ENCODE measurements at places on chromosomes 2 and 18. TPM values are rescaled to one million over a fixed set of nuclear protein-coding genes. Genes with fewer than 3 reads are reported as not detected.

- no peaks in the 10 kb centered on the region for H3K36me3 ChIP-seq
- no peak overlapping the region for H3K4me3 ChIP-seq
- H3K27ac ChIP-seq: no peak overlapping the region
These were observed 183.5 kb downstream of the PAX3 start for GRCh38 chr2:222115296-222115695.

DNA sequence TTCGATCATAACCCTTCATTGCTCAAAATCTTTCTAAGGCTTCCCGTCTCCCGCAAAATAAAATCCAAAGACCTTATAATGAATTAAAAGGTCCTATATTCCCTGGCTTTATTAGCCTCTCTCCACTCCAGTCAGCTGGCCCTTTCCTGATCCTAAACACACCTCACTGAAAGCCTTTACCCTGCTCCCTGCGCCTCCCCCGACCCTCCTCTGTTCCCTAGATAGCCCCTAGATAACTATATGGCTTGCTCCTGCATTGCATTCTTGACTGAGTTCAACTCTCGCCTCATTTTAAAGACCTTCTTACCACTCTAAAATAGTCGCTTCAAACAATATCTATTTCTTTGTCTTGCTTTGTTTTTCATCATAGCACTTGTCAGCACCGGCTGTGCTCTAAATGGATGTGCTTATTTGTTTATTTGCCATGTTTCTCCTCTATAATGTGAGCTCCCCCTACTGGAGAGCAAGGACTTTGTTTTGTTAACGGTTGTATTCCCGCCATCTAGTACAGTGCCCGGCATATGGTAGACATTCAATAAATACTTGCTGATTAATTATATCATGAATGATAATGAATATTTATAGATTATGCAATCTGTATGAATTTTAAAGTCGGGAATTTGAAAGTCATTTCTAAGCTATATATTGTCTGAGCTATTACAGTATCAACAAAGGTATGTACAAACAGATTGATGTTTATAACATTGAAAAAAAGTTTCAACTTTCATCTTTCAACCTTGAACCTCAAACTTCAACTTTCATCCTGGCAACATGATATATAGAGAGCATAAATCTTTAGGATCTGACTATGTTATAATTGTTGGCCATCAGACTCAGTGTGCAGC is 32.4 kb upstream of the VIT start:
- no peak for DNase-seq
- H3K27ac ChIP-seq: no peak overlapping the region
- H3K27me3 ChIP-seq: no peaks in the 10 kb centered on the region
- H3K4me3 ChIP-seq: no peak overlapping the region
- H3K36me3 ChIP-seq: no peaks in the 10 kb centered on the region

GRCh38 chr2:86370579-86370978 is 33.2 kb upstream of the REEP1 start:
- H3K27me3 ChIP-seq: no peaks in the 10 kb centered on the region
- H3K27ac ChIP-seq: no peak overlapping the region
- H3K36me3 ChIP-seq: no peaks in the 10 kb centered on the region
- no peak overlapping the region for H3K4me3 ChIP-seq
- H3K4me1 ChIP-seq: no peaks in the 10 kb centered on the region

GRCh38 chr2:28869494-28870145 is 489 bp downstream of the TRMT61B start:
- peak overlapping the region; percentile 23 for H3K27ac ChIP-seq
- H3K36me3 ChIP-seq: no peaks in the 10 kb centered on the region
- H3K4me3 ChIP-seq: peak overlapping the region; percentile 31
- DNase-seq: no peak

GRCh38 chr2:105618351-105618659 is 126.4 kb upstream of the NCK2 start:
- H3K27me3 ChIP-seq: no peaks in the 10 kb centered on the region
- H3K4me3 ChIP-seq: no peak overlapping the region
- H3K27ac ChIP-seq: no peak overlapping the region
- no peak for DNase-seq

- H3K4me1 ChIP-seq: no peaks in the 10 kb centered on the region
- H3K27ac ChIP-seq: no peak overlapping the region
These were observed 33.9 kb upstream of the GALNT3 start for GRCh38 chr2:165827921-165828276.

GRCh38 chr2:112803691-112804521 is 19.6 kb upstream of the IL1A start:
- H3K27ac ChIP-seq: no peak overlapping the region
- no peaks in the 10 kb centered on the region for H3K36me3 ChIP-seq
- H3K4me1 ChIP-seq: no peaks in the 10 kb centered on the region
- no peaks in the 10 kb centered on the region for H3K27me3 ChIP-seq

- no peaks in the 10 kb centered on the region for H3K27me3 ChIP-seq
- no peak overlapping the region for H3K27ac ChIP-seq
- H3K4me1 ChIP-seq: no peaks in the 10 kb centered on the region
- no peak for DNase-seq
- H3K4me3 ChIP-seq: no peak overlapping the region
These were observed 179.1 kb upstream of the CYP26B1 start for GRCh38 chr2:72326759-72327158.

DNA sequence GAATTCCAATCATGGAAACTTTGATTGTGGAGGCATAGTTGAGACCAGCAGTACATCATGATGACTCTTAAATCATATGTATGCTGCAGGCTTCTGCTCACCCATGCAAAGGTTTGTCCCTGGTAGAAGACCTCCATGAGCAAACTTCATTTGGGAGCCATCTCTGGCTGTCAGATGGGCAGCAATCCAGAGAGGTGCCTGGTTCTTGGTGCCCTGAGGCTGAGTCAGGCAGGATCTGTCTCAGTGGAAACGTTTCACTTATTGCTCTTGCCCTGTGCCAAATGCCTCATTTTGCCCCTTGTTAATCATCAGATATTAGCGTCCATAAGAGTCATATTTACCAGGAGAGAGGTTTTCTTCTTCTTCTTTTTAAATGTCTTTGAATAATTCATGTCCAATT is 151.5 kb upstream of the CELF4 start:
- H3K4me3 ChIP-seq: no peak overlapping the region
- H3K4me1 ChIP-seq: no peaks in the 10 kb centered on the region
- H3K36me3 ChIP-seq: no peaks in the 10 kb centered on the region
- no peak for DNase-seq

DNA sequence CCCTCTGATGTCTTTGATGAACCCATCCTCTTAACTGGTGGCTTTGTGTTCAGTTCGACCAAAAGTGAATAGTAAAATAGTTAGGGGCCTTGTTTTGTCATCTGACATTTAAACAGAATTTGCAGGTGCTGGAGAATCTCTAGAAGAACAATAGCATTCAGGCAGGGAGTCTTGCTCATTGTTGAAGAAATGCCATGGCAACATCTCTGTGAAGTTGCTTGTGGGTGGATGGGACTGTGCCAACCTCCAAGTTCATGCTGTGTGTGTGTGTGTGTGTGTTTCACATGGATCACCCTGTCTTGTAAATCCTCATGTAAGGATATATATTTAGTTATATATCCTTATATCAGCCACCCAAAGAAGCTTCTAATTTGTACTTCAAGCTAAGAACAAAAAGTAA is 66.7 kb downstream of the SKA1 start:
- no peak overlapping the region for H3K27ac ChIP-seq
- H3K4me3 ChIP-seq: no peak overlapping the region
- H3K27me3 ChIP-seq: no peaks in the 10 kb centered on the region
- H3K4me1 ChIP-seq: no peaks in the 10 kb centered on the region
- no peak for DNase-seq

GRCh38 chr2:13480057-13480456 is 763.3 kb downstream of the TRIB2 start:
- H3K27ac ChIP-seq: no peak overlapping the region
- H3K4me1 ChIP-seq: no peaks in the 10 kb centered on the region
- H3K4me3 ChIP-seq: no peak overlapping the region
- no peaks in the 10 kb centered on the region for H3K36me3 ChIP-seq
- H3K27me3 ChIP-seq: no peaks in the 10 kb centered on the region
- DNase-seq: no peak

DNA sequence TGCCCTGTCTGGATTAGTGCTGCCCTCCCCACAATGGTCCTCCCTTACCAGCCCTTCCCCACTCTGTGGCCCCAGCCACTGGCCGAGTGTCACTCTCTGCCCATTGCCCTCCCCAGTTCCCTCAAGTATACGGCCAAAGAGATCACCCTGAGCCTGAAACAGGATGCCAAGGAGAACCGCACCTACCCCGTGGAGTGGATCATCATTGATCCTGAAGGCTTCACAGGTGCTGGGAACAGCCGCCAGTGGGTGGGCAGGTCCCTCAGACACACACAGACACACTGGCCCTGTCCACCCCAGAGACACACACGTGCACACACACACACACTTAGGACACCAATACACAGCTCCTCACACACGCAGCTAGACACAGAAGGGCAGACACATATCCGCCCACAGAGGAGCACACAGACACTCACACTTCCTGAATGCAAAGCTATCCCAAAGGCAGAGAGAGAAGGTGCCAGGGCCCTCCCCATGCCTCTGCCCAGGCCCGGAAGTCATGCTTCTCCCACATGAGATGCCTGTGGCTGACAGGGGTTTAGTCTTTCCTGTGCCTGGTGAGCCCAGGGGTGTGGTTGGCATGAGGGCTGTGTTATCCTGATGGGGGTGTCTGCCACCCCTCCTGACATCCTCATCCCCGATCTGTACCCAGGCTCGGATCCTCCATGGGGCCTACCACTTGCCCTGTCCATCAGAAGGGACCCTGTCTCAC is 2.9 kb downstream of the CHRND start:
- H3K4me1 ChIP-seq: no peaks in the 10 kb centered on the region
- no peak overlapping the region for H3K4me3 ChIP-seq
- no peaks in the 10 kb centered on the region for H3K27me3 ChIP-seq
- no peak overlapping the region for H3K27ac ChIP-seq

GRCh38 chr2:207698301-207698700 is 13.1 kb upstream of the CCNYL1 start:
- H3K4me1 ChIP-seq: no peaks in the 10 kb centered on the region
- no peak overlapping the region for H3K27ac ChIP-seq
- no peak overlapping the region for H3K4me3 ChIP-seq
- H3K36me3 ChIP-seq: no peaks in the 10 kb centered on the region
- H3K27me3 ChIP-seq: no peaks in the 10 kb centered on the region

DNA sequence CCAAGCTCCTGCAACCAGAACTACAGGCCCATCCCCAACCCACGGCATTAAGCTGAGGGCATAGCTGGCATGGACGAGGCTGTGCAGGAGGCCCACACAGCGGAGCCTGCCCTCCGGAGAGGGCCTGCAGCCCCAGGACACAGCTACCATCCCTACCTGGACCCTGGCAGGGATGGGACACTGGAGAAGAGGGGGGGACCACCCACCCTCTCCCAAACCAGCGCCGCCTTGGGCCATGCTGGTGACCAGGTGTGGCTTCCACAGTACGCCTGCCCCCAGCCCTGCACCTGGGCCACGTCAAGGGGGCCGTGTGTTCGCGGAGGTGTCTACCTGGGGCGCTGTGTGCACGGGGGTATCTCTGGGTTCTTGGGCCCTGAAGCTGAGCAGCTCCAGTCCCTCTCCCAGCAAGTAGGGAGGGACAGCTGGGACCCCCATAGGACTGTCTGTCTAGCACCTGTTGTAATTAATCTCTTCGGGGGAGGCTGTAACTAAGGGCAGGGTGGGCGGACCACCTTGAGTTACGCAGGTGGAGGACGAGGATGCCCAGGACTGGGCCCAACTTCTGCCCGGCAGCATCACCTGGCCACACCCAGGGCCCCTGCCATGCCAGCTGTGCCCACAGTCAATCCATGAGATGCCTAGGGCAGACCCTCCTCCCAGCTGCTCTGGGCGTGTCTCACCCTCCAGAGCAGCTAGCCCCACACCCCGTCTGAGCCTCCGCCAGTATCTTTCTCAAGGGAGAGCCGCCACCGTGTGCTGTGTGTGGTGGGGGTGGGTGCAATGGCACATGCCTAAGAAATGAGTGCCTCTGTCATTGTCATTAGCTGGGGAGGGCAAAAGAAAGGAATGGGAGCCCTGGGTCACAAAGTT is 18.3 kb downstream of the HS6ST1 start:
- H3K36me3 ChIP-seq: no peaks in the 10 kb centered on the region
- H3K4me3 ChIP-seq: no peak overlapping the region
- H3K27ac ChIP-seq: peak overlapping the region; percentile 73
- no peaks in the 10 kb centered on the region for H3K27me3 ChIP-seq
- no peak for DNase-seq

DNA sequence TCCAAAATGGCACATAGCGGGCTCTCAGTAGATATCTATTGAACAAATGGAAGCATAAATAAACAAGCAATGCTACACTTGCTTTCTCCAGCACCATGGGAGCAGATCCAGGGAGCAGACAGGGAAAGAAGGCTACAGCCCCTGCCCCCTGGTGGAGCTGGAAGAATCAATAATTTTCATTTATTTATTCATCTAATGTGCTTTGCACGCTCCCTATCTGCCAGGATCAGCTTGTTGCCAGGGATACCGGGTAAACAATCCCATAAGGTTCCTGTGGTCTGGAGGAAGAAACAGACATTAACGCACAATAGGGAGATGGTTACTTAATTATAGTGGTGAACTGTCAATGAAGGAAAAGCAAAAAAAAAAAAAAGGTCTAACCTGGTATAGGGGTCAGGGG is 40.1 kb upstream of the CLASP1 start:
- no peaks in the 10 kb centered on the region for H3K27me3 ChIP-seq
- peak; percentile 28 for DNase-seq
- no peak overlapping the region for H3K27ac ChIP-seq

GRCh38 chr2:186496401-186496800 is 10.3 kb downstream of the ZC3H15 start:
- no peak overlapping the region for H3K4me3 ChIP-seq
- peaks cover 5% of the 10 kb centered on the region for H3K36me3 ChIP-seq
- H3K27ac ChIP-seq: no peak overlapping the region
- H3K4me1 ChIP-seq: no peaks in the 10 kb centered on the region

Gene PLGLB2
- total RNA-seq: 2.5 TPM

Gene GALNT3
- 2.4 TPM for total RNA-seq

Gene PSMA8
- not detected for total RNA-seq

Gene ITGAV
- total RNA-seq: 146 TPM

Gene SLC30A3
- total RNA-seq: 1.8 TPM

Gene UGT1A8
- total RNA-seq: not detected

Gene CTDP1
- total RNA-seq: 18.5 TPM

Gene DSC1
- not detected for total RNA-seq

Gene REL
- total RNA-seq: 16.0 TPM

Gene TSPYL6
- 0.12 TPM for total RNA-seq

Gene ERFE
- total RNA-seq: 2.5 TPM

Gene REG3G
- total RNA-seq: 0.71 TPM

Gene AQP4
- 0.30 TPM for total RNA-seq

Gene CD8B2
- 0.09 TPM for total RNA-seq

Gene RASGRP3
- total RNA-seq: 22.3 TPM

All from aorta (tissue), 5 donors.